ENCODE measurements at places on chromosomes 1 and 21.

- peak; percentile 86 for DNase-seq
- no peaks in the 10 kb centered on the region for H3K27me3 ChIP-seq
- H3K36me3 ChIP-seq: no peaks in the 10 kb centered on the region
- H3K4me1 ChIP-seq: peaks cover 6% of the 10 kb centered on the region
- H3K27ac ChIP-seq: no peak overlapping the region
Measured at GRCh38 chr1:30085811-30086770, 637.3 kb downstream of the MATN1 start.

GRCh38 chr1:234969011-234969441 lies 159.6 kb downstream of the TOMM20 start:
- peak overlapping the region; percentile 75 for H3K27ac ChIP-seq
- H3K4me3 ChIP-seq: no peak overlapping the region
- no peaks in the 10 kb centered on the region for H3K27me3 ChIP-seq
- H3K36me3 ChIP-seq: no peaks in the 10 kb centered on the region
- peaks cover 15% of the 10 kb centered on the region for H3K4me1 ChIP-seq

DNA sequence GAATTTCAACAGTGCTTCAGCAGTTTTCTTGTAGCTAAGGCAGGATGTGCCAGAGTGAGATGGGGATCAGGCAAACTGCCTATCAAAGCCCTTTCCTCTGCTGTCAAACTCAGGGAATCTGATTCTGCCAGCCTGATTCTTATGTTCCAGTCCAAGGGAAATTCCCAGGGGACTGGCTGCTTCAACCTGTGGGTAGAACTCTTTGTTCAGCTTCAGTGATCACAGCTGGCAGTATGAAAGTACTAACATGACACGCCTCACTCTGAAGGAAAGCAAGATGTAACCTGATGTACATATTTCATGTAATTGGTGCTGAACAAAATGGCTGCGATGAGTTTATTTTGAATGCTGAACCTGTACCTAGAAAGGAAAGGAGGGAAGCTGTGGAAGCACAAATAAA lies 40.1 kb upstream of the SLC5A9 start:
- DNase-seq: no peak
- H3K36me3 ChIP-seq: no peaks in the 10 kb centered on the region
- no peak overlapping the region for H3K4me3 ChIP-seq
- no peak overlapping the region for H3K27ac ChIP-seq
- no peaks in the 10 kb centered on the region for H3K4me1 ChIP-seq
- no peaks in the 10 kb centered on the region for H3K27me3 ChIP-seq

DNA sequence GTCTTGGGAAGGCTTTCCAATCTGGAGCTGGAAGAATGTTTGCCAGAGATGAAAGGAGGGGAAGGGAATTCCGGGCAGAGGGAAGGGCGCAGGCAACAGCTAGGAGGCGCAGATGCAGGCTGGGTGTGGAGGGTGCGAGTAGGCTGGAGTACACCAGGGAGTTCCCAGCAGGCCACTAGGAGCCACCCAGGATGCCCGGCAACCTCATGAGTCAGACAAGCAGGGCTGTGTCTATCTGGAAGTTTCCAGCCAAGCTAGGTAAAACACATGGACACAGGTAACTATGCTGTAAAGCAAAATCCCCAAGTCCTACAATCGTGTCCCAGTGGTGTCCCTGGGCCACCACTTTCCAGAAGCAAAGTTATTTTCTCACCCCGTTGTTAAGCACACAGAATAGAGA lies 990 bp upstream of the NBL1 start:
- no peaks in the 10 kb centered on the region for H3K36me3 ChIP-seq
- no peaks in the 10 kb centered on the region for H3K27me3 ChIP-seq
- no peak for DNase-seq
- peak overlapping the region; percentile 84 for H3K27ac ChIP-seq
- no peaks in the 10 kb centered on the region for H3K4me1 ChIP-seq
- H3K4me3 ChIP-seq: peak overlapping the region; percentile 61

GRCh38 chr1:36440646-36441045 lies 9.6 kb downstream of the OSCP1 start:
- no peaks in the 10 kb centered on the region for H3K4me1 ChIP-seq
- no peaks in the 10 kb centered on the region for H3K27me3 ChIP-seq
- no peak overlapping the region for H3K27ac ChIP-seq
- no peak for DNase-seq
- H3K4me3 ChIP-seq: no peak overlapping the region
- no peaks in the 10 kb centered on the region for H3K36me3 ChIP-seq

GRCh38 chr1:236854605-236854983 lies 59.5 kb downstream of the MTR start:
- H3K4me3 ChIP-seq: no peak overlapping the region
- DNase-seq: no peak
- no peaks in the 10 kb centered on the region for H3K27me3 ChIP-seq
- no peaks in the 10 kb centered on the region for H3K36me3 ChIP-seq
- no peaks in the 10 kb centered on the region for H3K4me1 ChIP-seq

Measured in testis (tissue), 5 donors.